ENCODE measurements at places on chromosomes 4 and X.

DNA sequence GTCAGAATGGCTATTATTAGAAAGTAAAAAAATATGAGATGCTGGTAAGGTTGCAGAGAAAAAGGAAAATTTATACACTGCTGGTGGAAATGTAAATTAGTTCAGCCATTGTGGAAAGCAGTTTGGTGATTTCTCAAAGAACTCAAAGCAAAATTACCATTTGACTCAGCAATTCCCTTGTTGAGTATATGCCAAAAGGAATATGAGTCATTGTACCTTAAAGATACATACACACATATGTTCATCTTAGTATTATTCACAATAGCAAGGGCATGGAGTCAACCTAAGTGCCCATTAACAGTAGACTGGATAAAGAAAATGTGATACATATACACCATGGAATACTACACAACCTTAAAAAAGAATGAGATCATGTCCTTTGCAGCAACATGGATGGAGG, 148.2 kb downstream of the COMMD8 start:
- DNase-seq, result peak; percentile 26

- DNase-seq, result no peak
Measured at GRCh38 chrX:123976706-123977316, 15.3 kb downstream of the STAG2 start.

GRCh38 chrX:137749246-137749645, 183.3 kb downstream of the ZIC3 start:
- DNase-seq, result no peak

GRCh38 chr4:187782286-187782824, 213.2 kb upstream of the ZFP42 start:
- no peak for DNase-seq

DNA sequence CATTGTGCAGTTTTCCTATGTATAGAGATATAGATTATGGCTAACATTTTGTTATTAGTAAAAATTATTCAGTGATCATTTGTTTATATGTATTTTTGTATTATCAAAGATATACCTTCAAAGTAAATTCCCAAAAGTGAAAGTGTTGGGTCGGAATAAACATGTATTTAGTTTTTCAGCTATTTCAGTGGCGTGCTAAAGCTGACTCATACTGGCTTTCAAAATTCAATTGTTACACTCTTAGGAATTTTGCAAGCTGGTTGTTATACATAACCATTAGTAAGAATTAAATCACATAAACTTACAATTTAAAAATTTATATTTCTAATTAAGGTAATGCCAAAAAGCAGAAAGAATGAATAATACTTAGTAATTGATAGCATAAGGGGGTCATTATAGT, 288.4 kb upstream of the NRK start:
- DNase-seq, result no peak

- DNase-seq, result no peak
Measured at GRCh38 chr4:184951668-184952160, 66.6 kb upstream of the HELT start.

DNA sequence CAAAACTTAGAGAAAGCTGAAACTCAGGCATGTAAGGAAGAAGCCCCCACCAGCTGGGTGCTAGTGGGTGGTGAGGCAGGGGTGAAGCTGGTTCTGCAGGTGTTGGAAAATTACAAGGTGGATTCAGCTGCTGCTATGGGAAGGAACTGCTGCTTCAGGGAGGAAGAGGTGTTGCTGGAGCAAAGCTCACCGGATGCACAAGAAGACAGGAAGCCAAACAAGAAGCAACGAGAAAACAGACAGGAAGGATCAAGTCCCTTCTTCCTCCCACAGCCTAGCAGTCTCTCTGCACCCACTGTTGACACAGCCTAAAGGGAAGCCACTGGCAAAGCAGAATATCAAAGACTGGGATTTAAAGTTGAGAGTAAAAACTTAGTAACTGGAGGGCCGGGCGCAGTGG, 100.2 kb upstream of the JADE1 start:
- no peak for DNase-seq

GRCh38 chr4:7161721-7162214, 30.6 kb upstream of the SORCS2 start:
- DNase-seq, result no peak

- DNase-seq, result peak; percentile 4
Measured at GRCh38 chrX:141405486-141405852, 163.2 kb upstream of the SPANXC start.

GRCh38 chr4:46931981-46932380, 22.9 kb upstream of the COX7B2 start:
- peak; percentile 41 for DNase-seq

DNA sequence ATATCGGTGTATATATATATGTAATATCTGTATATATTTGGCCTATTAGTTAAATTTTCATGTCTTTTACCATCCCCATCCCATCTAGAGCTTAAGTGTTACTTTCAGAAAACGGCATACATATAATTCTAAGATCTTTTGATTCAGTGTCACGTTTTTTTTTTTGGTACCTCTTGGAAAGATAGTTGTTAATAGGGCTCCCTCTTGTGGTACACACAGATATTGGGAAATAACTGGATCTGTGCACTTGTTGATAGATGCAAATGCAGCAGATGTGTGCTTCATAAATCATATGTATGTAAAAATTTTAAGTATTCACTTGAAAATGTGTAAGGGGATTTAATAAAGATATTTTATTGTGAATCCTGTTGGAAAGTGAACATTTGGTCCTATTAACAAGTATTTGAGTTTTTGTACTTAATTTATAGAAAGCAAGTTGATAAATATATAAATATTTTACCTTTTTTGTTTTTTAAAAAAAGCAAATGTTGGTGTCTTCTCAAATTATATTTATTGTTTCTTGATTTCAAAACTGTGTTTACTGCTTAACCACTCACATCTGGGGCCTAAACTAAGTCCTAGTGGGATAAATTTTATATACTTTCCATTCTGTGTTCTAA, 74.7 kb downstream of the PAQR3 start:
- peak; percentile 59 for DNase-seq

DNA sequence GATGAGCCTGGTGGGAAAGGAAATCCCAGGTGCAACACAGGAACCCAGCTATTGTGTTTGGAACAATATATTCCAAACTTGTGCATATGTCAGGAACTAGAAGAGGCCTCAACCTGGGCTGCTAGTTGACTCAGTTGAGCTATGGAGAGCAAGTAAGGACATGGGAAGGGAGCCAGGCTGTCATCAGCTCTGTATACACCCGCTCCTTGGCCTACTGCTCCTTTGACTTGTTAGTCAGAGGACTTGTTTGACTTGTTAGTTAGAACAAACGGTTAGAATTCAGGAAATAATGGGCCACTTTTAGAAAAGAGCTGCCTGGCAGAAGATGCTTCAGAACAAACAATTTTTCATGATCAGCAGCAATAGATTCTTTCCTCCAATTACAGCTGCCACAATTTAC, 76.4 kb downstream of the CBLL2 start:
- DNase-seq, result no peak

DNA sequence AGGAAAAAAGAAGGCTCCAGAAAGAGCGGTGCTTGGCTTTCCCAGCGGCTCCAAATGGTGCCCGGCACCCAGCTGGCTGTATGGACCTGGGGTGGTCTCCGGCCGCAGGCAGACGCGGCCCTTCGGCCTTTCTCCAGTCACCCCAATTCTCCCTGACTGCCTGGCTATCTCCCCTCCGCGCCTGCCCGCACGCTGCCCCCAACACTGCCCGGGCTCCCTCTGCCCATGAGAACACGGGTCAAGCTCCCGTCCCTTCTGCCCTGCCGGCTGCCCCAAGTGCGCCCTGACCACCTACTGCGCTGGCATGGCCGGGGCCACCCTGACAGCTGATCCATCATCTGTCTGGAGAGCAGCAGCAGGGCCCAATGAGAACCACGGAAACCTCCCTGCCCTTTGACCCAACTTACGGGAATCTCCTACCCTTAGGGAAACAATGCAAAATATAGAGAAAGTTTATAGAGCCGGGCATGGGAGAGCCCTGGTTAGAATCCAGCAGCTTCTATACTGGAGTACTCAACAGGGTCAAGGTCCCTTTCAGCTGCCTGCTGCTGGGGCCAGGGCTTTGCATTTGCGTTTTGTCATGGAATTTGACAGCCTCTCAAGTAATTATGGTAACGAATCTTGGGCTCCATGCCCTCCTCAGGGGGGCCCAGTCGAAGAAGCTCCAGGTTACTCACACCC, 1.2 kb upstream of the FAM3A start:
- no peak for DNase-seq

- DNase-seq, result no peak
Measured at GRCh38 chrX:155873188-155873587, 8.0 kb upstream of the VAMP7 start.

- no peak for DNase-seq
Measured at GRCh38 chr4:141587897-141588296, 48.5 kb upstream of the IL15 start.

GRCh38 chrX:44228621-44229020, 114.9 kb downstream of the EFHC2 start:
- DNase-seq, result no peak

GRCh38 chr4:3436798-3437581, 4.8 kb upstream of the HGFAC start:
- peak; percentile 83 for DNase-seq

GRCh38 chrX:133563705-133564104, 148.4 kb upstream of the GPC4 start:
- DNase-seq, result no peak

GRCh38 chrX:41332408-41333002, 1.5 kb upstream of the DDX3X start:
- no peak for DNase-seq

- no peak for DNase-seq
Measured at GRCh38 chr4:9924750-9925149, 96.5 kb downstream of the SLC2A9 start.

DNA sequence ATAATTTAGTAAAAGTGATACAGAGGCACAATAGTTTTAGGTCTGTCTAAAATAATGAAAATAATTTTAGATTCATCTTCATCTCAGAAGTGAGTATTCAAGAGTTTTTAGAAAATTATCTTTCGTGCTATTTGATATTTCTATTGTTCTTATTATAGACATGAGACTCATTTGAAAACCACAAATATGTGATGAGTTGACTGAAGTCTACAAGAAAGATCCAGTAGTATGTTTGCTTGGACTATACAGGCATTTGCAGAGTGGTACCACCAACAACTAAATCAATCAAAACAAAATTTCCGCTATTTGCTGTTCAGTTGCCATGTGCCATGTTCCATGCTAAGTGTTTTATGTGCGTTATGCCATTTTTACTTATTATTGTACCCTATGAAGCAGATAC, 1318.5 kb downstream of the STIM2 start:
- DNase-seq, result no peak

GRCh38 chr4:72702948-72703347, 133.9 kb upstream of the ADAMTS3 start:
- no peak for DNase-seq

Data from H4 (cell line).